NCI-H345 (cell line): ENCODE measurements at places on chromosomes 2 and 18.

DNA sequence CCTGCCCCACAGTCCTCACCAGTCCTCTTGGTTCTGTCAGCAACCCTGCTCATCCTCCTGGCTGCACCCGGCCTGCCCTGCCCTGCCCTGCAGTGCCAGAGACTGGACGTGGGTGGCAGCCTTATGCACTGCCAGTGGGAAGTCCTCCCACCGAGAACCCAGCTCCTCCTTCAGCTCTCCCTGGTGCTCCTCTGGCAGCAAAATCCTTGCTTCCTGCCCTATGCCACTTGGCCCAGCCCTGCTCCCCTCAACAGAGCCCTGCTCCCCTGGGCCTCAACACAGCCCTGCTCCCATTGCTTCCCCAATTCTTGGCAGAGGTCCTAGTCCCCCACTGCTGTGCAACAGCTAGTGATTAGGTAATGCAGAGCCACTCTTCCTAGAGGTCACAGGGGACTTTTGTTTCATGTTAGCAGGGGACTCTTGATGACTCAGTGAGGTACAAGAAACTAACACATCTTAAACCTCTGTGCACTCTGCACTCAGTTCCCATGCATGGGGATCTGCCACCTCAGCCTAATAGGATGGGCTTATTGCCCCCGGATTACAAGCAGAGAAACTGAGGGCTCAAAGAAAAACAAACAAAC, 58.0 kb upstream of the EDAR start:
- DNase-seq: peak; percentile 11

GRCh38 chr2:160252278-160252887, 52.3 kb upstream of the ITGB6 start:
- peak; percentile 11 for DNase-seq

DNA sequence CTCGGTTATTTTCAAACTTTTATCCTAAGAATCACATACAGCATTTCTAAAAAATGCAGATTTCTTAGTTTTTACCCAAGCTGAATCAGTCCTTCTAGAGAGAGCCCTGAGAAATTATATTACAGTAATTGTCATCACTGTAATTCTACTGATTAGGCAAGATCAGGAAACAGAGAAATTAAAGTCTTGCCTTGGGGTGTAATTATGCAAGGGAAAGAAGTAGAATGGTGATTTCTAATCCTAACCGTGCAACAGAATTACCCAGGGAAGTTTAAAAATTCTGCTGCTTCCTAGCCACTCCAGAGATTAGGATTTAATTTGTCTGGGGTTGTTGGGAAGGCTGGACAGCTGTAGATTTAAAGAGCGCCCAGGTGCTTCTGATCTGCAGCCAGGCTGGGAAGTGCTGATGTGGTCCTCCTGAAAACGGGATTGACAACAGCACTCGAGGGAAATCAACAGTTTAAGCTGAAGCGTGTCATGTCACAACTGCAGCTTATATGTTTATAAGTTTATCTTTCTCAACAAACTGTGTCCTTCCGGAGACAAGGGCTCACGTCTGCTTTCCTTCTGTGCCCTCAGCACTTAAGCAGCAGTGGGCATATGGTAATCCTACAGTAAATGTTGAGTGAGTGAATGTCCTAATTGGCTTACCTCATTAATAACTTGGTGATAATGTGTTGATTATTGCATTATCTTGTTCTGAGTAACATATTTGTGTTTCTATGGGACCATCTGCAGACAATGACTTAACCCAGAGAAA, 671.9 kb upstream of the SOX11 start:
- DNase-seq: no peak

GRCh38 chr2:65227020-65227455, 593 bp upstream of the ACTR2 start:
- DNase-seq: no peak
